ENCODE measurements at places on chromosomes 16 and 17.
A peak's percentile ranks its signal among the peaks of the same experiment; 100 is the strongest.

DNA sequence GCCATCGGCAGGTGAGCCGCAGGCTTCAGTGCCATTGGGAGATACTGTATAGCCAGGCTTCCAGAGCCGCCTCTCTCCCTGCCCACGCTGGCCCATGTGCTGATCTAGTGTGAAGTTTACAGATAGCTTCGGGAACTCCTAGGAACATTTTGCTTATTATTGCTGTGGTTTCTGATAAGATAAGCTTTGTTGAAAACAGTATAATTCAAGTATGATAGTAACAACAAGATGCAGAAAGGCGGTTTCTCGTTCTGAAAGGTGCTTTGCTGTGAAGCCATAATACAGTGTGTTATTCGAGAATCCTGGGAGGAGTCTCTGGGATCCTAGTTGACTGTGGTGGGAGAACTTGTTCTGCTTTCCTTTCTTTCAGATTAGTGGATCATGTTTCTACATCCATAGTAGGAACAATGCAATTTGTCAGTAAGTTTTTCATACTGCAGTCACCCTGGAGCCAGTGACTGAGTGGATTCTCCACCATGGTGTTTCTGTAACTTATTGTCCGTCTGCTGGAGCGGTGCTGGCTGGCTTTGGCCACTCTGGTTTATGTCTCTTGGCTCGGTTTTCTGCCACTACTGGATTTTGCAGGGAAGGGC is 31.5 kb downstream of the RAB11FIP3 start:
- DNase-seq = no peak

GRCh38 chr16:84851192-84852127 is 31.7 kb downstream of the CRISPLD2 start:
- DNase-seq = no peak

- DNase-seq = no peak
Measured at GRCh38 chr17:78717431-78717980, 64.6 kb downstream of the CYTH1 start.

- DNase-seq = no peak
Measured at GRCh38 chr16:14958323-14958600, 16.6 kb upstream of the PDXDC1 start.

- peak; percentile 47 for DNase-seq
Measured at GRCh38 chr16:85935974-85936760, 37.2 kb downstream of the IRF8 start.

DNA sequence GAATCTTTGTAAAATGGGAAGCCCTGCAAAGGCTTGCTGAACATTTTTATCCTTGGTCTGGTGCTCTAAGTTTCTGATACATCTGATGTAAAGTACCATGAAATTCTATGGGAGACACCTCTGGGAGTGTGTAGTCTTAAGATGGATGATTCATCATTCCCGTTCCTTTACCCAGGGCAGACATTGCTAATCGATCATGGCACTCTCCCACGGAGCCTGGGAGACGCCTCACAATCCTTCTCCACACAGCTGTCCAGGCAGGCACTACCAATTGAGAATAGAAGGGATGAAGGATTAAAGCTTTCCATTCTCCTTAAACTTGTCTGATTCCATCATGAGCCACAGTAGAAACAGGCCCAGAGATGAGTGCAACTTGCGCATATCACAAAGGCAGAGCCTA is 144.8 kb downstream of the GSG1L start:
- DNase-seq = no peak

GRCh38 chr16:54579106-54579728 is 292.6 kb upstream of the IRX3 start:
- DNase-seq = no peak

GRCh38 chr16:57619606-57620334 is 8.7 kb upstream of the ADGRG1 start:
- DNase-seq = no peak

DNA sequence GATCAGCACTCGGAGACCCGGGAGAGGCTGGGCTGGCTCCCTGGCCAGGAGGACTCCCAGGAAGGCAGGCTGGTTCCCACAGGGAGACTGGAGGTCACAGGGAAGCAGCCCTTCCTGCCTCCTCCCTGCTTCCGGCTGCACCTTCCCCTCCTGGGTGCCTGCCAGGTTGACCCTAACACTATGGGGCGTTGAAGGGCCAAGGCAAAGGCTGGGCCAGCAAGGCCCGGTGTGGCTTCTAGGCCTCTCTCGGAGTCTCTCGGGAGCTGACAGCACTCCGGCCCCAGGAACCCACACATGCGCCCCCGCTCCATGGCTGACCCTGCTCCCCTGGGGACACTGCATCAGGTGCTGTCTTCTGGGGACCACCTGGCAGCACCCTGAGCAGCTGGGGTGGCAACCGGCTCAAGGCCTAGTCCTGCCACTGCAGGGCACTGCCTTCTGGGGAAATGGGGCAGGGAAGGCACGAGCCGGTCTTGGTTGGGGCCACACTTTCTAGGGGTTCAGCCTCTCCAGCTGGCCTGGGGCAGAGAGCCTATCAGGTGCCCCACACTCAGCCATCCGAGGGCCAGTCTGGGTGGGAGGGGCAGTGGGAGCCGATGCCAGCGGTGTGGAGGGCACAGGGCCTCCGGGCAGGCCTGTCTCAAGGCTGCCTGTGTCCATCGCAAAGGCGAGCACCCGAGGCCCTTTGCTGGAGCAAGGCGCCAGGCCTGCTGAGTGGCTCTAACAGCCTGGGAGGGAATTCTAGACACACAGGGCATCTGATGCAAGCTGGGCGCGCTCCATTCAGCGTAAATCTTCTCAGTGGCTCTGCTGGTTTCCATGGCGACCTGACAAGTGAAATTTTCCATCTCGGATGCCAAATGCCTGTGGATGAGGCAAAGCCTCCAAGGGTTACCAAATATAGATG is 5.6 kb upstream of the MTSS2 start:
- no peak for DNase-seq

DNA sequence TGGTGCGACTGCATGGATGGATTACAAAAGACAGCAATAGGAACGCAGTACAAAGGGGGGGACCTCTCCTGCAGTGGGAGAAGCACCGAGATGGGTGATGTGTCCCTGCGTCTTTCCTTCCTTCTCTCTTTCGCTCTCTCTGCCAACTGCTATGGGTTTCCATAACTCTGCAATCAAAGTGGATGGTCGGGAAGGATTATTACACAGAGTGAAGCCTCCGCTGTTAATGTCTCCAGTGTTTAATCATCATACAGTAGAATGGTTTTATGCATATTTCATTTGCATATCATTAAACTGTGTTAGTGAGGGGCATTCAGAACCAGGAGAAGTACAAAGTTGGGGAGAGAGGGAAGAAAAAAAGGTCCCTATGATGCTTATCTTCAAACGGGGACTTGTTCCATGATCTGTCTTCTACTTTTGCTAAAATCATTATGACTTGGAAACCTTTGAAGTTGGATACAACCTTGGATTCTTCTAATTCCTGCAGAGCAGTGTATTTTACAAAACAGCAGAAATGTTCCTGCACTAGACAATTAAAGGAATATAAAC is 255.9 kb upstream of the PMFBP1 start:
- no peak for DNase-seq

DNA sequence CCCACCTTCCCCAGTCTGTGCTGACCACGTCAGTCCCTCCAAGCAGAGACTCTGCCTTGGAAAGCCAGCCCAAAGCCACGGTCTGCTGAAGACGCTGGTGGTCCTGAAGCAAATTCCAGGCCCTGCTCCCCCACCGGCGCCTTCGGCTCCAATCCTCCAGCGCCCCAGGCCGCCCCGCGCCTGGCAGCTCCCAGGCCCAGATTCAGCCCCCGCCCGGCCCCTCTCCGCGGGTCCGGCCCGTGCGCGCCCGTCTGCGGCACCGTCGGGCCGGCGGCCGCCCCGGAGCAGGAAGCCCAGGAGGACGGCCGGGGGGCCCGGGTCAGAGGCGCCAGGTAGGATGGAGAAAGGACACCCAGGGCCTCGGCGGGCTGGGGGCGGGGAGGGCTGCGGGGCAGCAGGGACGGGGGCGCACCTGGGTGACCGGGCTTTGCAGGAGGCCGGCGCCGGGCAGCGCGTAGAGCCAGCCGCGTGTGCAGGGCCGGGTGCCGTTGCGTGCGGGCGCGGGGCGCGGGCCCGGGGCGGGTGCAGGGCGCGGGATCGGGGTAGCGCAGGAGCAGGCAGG is 594 bp upstream of the SLC22A31 start:
- DNase-seq = no peak

DNA sequence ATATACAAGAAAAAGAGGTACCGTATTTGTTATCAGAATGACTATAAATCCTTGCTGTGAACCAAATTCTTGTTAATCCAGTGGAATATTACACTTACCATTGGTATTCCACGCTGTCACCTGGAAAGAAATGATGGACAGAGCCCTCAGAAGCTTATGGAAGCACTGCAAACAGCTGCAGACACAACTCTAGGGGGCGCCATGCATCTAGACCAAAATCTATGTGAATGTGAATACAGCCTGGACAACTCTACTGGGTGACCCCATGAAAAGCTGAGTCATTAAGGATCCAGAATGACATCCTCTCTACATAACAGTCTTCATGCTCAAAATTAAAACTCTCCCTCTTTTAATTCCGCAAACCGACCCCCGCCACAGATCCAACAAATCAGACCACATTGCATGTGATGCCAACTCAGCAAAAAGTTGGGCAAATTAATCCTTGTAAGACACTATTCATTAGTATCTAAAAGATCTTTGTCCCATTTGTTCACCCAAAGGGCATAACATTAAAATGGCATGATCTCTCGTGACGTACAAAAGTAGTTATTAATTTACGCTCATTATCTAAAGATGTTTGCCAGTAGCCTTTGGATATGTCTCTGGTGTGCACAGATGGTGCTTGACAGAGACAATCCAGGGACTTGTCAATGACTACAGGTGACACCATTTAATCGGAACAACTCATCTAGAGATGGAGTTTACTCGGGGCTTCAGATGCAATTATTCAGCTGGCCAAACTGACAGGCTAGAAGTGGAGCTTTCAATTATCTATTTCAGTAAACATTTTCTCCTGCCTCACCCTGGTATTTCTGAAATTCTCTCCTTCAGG is 552.7 kb upstream of the PSMD7 start:
- no peak for DNase-seq

GRCh38 chr16:28255838-28256237 is 36.5 kb upstream of the SBK1 start:
- no peak for DNase-seq

DNA sequence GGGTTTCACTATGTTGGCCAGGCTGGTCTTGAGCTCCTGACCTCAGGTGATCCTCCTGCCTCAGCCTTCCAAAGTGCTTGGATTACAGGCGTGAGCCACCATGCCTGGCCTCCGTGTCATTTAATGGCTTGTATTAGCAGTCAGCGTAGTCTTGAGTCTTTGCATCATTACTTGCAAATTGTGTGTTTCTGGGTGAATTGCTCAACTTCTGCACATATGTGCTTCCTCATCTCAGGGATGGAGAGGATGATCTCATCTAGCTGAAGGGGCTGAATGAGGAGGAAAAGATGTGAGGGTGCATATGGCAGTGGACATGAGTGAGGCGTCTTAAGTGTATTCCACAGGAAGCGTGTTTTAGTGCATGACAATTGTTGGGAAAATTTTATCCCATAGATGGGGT is 155.8 kb downstream of the SNX29 start:
- DNase-seq = no peak

DNA sequence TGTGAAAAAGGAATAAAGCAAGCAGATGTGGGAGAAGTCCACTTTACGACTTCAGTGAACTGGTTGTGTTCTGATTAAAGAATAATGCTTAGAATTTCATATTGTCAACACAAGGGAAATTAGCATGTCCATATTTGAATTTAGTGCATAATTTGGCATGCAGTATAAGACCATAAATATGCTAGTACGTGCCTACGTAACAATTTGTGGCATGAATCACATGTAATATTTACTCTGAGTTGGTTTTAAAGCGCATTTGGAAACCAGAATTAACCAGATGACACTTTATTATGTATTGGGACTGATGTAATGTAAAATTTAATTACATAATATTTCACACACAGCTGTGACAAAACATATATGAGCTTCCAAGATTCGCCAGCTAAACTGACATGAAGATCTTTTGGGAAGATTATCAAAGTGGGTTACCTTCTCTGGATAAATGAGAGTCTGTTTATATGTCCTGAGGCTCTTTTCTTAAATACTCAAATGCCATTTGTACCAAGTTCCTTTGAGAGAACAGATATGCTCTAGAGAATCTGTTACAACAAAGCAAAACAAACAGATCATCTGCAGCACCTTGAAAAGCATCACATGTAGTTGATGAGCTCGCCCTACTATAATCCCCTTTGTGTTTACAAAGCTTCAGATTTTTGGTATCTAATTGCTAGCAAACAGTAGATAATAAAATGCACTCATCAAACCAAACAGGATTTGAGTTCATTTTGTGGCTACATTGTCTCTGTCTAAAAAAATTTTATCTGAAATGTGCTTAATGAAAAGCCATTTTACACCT is 1468.6 kb downstream of the CDH11 start:
- DNase-seq = no peak

- DNase-seq = no peak
Measured at GRCh38 chr16:12584488-12585233, 219.0 kb downstream of the CPPED1 start.

- no peak for DNase-seq
Measured at GRCh38 chr17:56890390-56890789, 23.5 kb downstream of the TRIM25 start.

DNA sequence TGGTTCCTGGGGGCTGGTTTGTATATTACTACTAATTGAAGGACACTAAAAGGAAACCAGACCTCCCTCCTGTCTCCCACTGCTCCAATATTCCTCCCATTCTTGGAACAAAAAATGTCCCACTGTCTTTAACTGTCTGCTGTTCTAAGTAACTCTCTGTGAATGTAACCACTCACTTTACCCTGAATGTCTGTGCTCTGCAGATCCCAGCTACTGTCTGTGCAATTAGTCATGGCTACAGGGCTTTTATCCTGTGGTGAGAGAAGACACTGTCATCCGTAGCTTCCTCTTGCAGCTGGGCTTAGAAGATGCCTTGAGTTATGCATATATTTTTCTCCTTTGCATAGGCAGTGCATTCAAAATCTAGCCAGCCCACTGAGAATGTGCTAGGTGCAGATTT is 853.8 kb downstream of the CDH8 start:
- DNase-seq = no peak

- no peak for DNase-seq
Measured at GRCh38 chr16:3865241-3865640, 15.3 kb downstream of the CREBBP start.

DNA sequence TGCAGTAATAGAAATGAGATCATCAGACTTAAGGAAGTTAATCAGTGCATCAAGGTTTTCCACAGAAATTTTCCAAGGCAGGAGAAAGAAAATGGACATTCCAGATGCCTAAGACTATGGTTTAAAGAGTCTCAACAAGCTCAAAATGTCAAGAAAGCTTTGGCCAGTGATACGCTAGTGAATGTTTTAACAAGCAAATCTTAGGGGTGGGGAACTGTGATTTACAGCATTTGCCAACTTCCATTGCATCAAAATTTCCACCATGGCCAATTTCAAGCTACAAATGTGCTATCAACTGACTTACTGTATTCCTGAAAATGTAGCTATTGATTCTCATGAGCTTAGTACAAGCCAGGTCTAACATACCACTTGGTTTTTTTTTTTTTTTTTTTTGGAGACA is 82.4 kb upstream of the CLEC3A start:
- DNase-seq = no peak

- DNase-seq = no peak
Measured at GRCh38 chr17:20279631-20280030, 187.7 kb downstream of the LGALS9B start.

Measured in stimulated activated naive CD4-positive, alpha-beta T cell (primary cell).